Sciatic nerve (tissue), 2 donors: ENCODE measurements at places on chromosomes 3 and 15. TPM values are rescaled to one million over a fixed set of nuclear protein-coding genes. Genes with fewer than 3 reads are reported as not detected.

DNA sequence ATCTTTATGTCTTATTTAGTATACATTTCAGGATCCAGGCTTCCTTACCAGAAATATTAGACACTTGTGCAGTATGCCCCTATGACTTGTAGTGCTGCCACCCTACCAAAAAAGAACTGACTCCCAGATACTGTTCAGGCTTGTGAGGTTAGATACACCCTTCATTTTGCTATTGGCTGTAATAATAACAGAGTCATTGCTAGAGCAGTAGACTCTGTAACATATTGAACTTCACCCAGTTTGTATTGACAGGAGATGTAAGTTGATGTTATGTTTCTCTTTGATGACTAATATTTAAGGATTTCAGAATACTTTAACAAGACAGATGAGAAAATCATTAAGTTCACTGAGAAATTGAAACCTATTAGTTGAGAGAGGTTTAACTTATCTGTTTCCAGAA is 32.9 kb downstream of the RNF111 start:
- no peak for DNase-seq

GRCh38 chr15:60757831-60758570 is 279.1 kb upstream of the ICE2 start:
- no peak for DNase-seq

- peak; percentile 90 for DNase-seq
These were observed 2.4 kb downstream of the CSRNP1 start for GRCh38 chr3:39150803-39151631.

- no peak for DNase-seq
These were observed 215.7 kb downstream of the POLQ start for GRCh38 chr3:121330118-121330517.

DNA sequence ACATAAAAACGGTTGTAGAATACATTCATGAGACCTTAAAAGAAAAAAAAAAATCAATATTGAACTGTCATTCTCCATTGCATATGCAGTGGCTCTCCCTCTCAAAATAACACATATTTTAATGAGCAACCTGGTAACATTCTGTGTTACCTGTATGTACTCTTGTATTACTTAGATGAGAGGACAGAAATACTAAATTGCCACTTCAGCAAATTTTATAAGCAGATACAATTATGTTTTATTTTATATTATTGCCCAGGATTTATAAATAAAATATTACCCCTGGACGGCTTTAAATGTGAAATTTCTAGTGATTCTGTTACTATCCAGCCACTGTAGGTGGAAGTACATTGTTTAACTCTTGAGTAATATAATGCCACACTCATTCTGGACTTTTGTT is 463.2 kb upstream of the ROBO1 start:
- DNase-seq, result no peak

The SLC12A8 gene
- 2.5 TPM for total RNA-seq

- no peak for DNase-seq
These were observed 35.6 kb downstream of the CTSH start for GRCh38 chr15:78909160-78909695.

The GOLGA8J gene
- 0.89 TPM for total RNA-seq

The CACNA2D3 gene
- 6.9 TPM for total RNA-seq

GRCh38 chr3:166837535-166837934 is 542.6 kb downstream of the ZBBX start:
- no peak for DNase-seq

The ENTPD3 gene
- 1.6 TPM for total RNA-seq

DNA sequence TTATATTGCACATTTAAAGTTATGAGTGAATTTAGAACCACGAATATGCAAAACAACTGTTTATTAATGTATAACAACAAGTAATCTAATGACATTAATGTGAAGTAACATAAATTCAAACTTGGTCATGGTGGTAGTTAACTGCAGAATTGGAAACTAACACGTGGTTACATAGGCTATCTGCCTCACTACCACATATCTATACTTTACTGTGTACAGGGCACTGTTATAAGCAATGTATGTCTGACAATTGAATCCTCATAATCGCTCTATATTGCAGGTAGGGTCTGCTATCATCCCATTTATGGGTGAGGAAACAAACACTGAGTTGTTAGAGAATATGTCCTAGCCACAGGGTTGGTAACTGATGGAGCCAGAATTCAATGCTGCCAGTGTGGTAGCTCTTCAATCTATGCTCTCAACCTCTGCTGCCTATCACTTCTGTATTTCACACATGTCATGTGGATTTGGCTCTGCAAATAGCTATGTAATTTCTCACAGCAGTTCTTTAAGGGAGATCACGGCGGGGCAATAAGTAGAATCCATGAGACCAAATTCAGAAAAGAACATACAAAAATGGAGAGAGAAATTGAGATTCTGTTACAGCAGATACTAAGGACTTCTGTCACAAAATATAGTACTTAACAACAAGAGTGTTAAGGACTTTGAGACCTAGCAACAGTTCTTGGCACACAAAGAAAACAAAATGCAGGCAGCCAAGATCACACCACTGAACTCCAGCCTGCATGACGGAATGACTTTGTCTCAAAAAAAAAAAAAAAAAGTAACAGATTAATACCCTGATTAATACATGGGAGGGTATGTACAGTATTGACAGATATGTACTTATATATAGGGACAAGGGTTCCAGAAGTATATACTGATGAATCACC is 100.0 kb upstream of the CSPG5 start:
- DNase-seq, result no peak

The ROPN1 gene
- total RNA-seq, result not detected

GRCh38 chr15:94893091-94893490 is 661.7 kb downstream of the MCTP2 start:
- DNase-seq, result no peak

The TM4SF18 gene
- 11.8 TPM for total RNA-seq

DNA sequence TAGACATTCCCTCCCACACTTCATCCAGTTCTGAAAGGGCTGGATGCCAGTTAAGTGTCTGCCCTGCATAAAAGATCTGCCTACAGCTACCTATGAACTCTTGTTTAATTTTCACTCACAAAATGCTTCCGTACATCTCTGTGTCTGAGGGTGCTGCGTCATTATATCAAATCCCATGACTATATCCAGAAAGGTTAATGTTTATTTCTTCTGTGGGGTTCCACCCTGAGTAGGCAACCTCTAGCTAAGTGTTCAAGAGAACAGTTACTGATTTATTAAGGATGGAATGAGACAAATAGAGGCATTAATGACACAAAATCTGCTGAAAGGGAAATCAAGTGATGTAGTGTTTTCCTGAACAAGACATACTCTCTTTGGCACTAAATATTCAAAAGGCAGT is 220.2 kb downstream of the MTHFS start:
- DNase-seq, result no peak

GRCh38 chr3:146160321-146160963 is 542 bp downstream of the PLOD2 start:
- peak; percentile 67 for DNase-seq

DNA sequence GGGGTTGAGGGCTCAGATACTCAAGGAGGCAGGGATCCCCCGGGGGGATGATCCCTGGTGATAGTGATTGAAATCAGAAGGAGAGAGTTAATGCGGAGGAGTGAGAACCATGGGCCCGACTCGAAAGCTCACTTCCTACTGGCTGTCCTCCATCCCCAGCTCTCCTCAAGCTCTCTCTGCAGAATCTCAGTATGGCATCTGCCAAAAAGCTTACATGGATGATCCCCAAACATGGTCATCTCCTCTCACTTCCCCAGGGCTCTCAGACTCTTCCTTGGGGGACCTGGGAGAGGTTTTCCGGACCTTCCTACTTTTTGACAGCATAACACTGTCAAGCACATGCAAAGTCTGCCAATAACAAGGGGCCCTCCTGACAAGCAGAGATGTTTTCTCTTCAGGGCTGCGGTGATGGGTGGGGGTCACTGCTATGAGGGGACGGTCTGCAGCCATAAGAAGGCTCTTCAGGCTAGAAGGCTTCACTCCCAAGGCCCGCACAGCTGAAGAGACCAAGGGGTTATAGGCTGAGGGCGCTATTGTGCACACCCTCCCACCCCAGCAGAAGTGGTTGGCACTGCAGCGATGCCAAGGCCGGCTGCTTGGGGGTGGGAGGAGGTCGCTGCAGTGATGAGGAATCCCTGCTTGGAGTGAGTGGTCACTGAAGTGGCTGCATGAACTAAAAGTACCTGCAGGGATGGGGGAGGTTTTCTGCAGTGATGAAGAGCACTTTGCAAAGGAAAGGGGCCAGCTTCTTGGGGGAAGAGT is 828 bp upstream of the VWA5B2 start:
- peak; percentile 48 for DNase-seq

DNA sequence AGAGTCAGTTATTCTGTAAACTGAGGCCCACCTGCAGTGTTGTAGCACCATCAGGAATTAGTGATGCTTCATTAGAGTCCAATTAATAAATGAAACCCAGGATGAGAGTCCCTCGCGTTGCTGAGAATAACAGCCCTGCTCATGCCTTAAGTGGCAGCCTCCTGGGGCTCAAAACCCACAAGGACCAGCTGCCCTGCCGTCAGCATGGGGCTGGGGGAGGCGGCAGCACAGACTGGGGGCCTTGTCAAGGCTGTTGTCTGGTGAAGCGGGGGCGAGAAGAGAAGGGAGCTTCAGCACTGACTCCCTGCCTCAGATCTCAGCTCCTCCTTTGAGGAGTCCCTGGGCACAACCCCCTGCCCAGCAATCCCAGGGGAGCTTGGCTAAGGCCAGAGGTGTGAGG is 21.0 kb downstream of the CCDC33 start:
- no peak for DNase-seq

The CD276 gene
- total RNA-seq, result 47.0 TPM

The TMPRSS7 gene
- total RNA-seq, result not detected

The GP9 gene
- total RNA-seq, result 0.53 TPM

GRCh38 chr15:80457896-80458295 is 53.7 kb downstream of the ARNT2 start:
- no peak for DNase-seq

- DNase-seq, result no peak
These were observed 46.3 kb downstream of the LIMD1 start for GRCh38 chr3:45640724-45641361.

DNA sequence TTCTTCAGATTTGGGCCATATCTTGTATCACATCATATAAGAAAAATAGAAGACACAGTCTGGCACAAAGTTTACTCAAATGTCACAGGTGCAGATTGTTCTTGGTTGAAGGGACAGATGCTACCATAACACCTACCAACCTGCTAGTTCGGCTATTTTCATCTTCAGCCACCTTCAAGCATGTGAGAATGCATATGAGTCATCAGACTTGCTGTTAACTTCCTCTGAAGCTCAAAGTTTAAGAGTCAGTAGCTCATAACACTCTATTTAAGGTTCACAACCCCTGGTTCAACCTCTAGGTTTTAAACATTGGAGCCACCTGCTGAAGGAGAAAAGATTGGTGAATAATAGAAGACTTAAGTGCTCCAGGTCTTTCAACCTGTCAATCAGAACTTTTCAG is 522.8 kb downstream of the NLGN1 start:
- no peak for DNase-seq

DNA sequence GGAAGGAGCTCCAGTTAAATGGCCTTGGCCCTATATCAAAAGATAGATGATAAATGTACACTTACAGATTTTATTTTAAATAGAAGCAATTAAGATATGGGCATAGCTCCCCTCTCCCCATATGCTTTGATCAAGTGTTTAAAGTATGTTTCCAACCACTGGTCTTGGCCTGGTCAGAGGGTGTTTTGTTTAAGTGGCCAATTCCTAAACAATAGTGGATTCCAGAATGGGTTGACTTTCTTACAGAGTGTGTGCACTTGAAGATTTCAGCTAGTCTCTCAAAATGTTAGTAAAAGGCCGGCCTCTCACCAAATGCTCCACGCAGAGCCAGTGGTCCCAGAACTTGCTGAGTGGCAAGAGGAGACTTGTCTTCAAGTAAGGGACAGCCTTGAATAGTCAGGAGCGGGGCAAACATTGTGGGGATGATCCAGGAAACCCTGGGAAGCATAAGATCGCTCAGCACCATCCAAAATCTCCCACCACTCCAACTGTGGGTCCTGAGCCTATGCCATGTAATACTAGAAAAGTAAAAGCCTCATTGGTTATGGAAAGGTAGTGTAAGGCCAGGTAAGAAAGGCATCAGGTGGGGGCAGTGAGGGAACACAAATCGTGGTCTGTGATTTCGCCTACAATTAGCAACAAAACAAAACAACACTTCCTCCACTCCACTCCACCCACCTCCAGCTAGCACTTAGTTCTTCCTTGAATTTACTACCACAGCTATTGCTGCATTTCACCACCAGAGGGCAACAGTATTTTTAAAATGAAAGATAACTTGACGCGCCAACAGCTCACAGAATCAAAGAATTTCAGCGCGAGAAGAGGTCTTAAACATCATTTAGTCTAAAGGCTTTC is 4.8 kb downstream of the RARRES1 start:
- DNase-seq, result no peak

The LYZL4 gene
- total RNA-seq, result not detected
